NCI-H526 (cell line): ENCODE measurements at places on chromosomes 7 and 10.

GRCh38 chr10:57624856-57625592, 642.7 kb downstream of the IPMK start:
- no peak for DNase-seq

- no peak for DNase-seq
Measured at GRCh38 chr10:123883673-123884320, 7.8 kb downstream of the CPXM2 start.

- DNase-seq, result no peak
Measured at GRCh38 chr7:155489158-155489840, 31.4 kb downstream of the EN2 start.

GRCh38 chr7:132311733-132312132, 264.5 kb downstream of the PLXNA4 start:
- DNase-seq, result no peak

DNA sequence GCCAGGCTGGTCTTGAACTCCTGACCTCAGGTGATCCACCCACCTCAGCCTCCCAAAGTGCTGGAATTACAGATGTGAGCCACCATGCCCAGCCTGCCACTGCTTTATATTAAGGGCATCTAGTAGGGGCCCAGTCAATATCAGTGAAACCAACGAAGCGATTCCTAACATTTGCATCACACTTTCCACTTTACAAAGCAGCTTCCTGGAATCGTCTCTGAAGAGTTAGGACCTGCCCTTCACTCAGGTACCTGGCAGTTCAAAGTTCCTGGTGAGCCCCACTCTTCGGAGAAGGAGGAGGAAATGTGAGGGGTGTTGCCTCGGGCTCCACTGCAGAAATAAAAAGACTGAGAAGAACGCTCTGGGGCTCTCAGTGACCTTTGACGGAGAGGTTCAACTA, 31.1 kb upstream of the EZH2 start:
- peak; percentile 41 for DNase-seq

DNA sequence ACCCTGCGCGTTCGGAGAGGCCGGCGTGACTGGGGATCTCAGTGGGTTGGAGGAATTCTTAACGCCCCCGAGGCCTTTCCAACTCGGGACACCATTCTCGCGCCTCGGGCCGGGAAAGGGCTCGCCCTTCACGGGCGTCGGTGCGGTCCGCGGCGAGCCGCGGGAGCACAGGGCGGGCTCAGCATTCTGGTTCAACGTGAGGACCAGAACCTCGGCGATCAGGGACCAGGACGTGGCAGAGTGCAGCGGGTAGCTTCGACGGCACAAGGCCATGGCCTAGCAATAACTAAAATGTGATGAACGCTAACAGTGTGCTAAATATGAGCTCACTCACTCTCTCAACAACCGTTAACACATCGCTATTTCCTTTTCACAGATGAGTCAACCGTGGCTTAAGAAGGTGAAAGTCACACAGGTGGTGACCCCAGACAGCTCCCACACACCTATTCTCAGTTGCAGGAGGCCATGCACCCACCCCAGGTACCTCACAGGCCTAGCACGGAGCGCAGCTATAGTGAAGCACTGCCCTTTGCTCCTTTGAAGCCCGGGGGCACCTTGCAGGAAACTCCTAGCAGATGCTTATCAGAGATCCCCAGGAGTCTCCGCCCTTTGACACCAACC, 4.5 kb upstream of the EMX2 start:
- no peak for DNase-seq

DNA sequence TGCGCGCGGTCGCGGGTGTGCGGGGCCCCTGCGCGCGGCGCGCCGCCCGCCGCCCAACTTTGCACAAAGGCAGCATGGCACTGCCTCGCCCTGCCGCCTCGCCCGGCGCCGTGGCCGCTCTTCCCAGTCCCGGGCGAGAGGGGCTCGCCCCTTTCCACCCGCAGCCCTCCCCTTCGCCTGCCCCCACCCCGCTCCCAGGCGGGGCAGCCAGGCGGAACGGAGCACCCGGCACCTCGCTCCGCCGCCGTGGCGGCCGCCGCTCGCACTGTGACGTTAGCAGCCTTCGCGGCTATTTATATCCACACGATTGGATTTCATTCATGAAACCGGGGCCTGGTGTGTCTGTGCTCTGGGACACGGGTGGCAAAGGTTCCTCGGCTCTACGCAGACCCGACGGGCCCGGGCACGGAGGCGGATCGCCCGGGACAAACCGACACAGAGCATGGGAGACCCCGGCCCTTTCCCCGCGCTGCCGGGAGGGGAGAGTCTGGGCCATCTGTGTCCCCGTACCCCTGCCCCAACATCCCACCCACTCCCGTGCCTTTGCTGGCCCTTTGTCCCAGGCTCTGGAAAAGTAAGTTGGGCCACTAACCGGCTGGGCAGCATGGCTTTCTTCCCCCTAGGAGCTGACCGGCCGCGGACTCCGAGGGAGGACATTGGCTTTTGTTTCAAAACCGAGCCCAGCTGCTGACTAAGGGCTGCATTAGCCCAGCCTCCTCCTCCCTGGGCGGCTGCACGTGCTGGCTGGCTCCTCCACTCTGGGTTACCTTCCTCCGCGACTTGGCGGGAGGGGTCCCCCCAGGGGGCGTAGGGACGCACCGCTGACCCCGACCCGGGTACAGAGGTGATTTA, at the start of gene RHOBTB1:
TSS of gene RHOBTB1 (minus strand) at position 128 of the 852 bp plus-strand sequence. CDS start 32,643 bp downstream, outside the sequence.
- peak; percentile 54 for DNase-seq

DNA sequence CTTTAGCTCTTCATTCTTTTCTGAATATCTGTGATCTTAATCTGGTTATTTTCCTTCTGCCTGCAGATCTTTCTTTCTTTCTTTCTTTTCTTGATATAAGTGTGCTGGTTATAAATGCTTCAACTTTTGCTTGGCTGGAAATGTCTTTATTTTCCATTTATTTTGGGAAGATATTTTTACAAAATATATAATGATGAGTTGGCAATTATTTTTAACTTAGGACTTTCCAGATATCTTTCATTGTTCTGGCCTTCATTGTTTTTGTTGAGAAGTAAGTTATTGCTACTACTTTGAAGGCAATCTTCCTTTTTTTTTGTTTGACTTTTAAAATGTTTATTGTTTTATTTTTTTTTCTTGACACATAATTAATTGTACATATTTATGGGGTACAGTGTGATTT, 75.3 kb downstream of the ZNF503 start:
- no peak for DNase-seq

DNA sequence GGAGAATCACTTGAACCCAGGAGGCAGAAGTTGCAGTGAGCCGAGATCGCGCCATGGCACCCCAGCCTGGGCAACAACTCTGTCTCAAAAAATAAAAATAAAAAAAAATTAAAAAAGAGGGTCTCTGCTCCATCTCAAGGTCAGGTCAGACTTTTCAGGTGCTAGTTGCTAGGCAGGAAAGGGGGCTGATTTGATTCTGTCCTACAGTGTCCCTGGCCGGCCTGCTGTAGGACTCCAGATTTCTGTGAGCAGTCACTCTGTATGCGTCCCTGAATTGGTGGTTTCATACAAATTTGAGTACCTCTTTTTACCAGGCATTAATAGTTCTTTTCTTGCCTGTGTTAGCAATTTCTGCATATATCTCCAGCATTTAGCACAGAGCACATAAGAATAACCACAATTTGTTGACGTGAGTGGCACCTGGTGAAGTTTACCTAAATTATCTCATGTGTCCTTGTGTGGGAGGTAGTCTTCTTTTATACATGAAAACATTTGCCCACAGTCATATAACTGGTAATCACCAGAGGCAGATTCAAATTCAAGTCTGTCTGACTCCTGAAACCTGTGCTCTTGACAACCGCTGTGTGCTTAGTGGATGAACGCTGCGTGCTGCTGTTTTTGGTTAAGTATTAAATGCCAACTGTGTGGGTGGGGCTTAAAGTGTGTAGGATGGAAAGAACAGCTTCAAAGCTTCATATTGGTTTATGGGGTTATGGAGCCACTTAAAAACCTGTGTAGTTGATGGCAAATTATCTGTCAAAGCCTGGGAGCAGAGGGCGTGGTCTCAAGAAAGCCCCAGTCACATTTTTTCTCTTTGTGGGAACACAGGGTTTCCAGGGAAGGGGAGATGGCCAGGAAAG, 3.2 kb upstream of the ZNF775 start:
- DNase-seq, result no peak

DNA sequence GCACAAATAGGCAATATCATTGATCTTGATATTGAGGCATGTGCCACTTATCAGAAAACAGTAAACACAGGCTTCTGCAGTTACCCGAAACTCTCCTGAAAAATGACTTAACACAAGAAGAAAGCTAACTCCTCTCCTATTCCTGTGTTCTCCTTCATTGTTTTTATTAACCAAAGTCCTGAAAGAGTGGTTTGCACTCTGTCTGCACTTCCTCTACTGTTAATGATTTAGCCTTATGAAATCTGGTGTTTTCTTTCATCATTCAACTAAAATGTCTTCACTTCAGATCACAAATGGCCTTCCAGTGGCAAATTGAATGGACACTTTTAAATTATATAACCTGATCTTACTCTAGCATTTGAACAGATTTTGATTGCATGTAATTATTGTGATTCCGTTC, 630.6 kb upstream of the PHF14 start:
- no peak for DNase-seq

GRCh38 chr10:111479966-111480365, 403.1 kb downstream of the ADRA2A start:
- no peak for DNase-seq

GRCh38 chr10:69645296-69646184, 15.5 kb downstream of the FAM241B start:
- no peak for DNase-seq

DNA sequence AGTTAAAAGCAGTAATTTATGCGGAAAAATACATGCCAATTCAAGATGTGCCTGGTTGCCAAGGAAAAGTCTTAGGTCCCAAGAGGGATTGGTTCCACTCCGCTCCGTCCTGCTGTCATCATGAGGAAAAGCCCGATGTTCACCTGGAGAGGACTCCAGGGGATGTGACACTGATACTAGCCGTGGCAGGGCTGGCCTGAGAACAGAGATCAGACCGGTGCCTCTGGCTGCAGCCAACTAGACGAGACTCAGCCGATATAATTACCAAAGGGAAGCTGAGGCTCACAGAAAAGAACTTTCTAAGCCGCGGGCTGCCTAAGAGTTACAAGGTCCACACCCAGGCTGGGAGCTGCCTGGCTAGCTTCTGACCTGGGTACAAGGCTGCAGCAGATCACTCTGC, 81.3 kb upstream of the UNC5B start:
- DNase-seq, result no peak

- DNase-seq, result no peak
Measured at GRCh38 chr7:32063614-32064013, 6.6 kb downstream of the PDE1C start.

DNA sequence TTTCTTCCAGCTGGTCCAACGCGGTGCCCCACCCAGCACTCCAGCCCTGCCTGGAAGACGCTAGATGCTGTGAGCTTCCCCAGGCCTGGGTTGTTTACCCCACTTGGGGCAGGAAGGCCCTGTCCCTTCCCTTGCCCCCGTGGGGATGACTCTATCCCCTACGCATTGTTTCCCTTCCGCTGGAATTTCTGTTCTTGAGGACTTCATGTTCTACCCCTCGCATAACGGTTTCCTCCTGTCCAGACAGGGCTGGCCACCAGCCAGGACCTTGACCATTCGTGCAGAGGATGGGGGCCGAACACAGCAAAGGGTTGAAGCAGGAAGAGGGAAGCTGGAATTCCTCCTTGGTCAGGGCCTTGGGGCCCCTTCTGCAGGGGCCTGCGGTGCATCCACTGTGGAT, 14.7 kb upstream of the SERPINE1 start:
- no peak for DNase-seq
